ENCODE measurements at places on chromosomes 4 and X.

DNA sequence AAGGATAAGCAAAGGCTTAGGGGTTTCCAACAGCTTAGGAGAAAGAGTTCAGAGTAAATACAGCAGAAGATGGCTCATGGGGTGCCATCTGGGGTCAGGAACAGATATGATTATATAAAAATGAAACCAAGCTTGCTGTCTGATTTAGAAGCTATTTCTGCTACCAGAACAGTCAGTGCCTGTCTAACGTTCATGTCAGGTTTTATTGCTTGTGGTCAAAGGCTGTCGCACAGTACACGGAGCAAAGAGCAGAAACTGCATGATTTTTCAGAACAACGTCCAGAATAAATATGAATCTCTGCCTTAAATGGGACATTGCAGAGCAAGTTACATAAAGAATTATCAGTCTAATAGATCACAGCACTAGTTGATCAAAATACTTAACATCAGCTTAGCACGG lies 17.4 kb downstream of the CETN2 start:
- H3K4me1 ChIP-seq = peaks cover 6% of the 10 kb centered on the region
- no peak overlapping the region for H3K4me3 ChIP-seq
- no peak for DNase-seq
- H3K27me3 ChIP-seq = peaks cover 2% of the 10 kb centered on the region

- no peak overlapping the region for H3K27ac ChIP-seq
- no peaks in the 10 kb centered on the region for H3K36me3 ChIP-seq
- no peak overlapping the region for H3K4me3 ChIP-seq
- H3K27me3 ChIP-seq = peaks cover 24% of the 10 kb centered on the region
These were observed 42.9 kb upstream of the INTS6L start for GRCh38 chrX:135477576-135477975.

- H3K27me3 ChIP-seq = no peaks in the 10 kb centered on the region
- no peak overlapping the region for H3K4me3 ChIP-seq
- DNase-seq = no peak
- no peaks in the 10 kb centered on the region for H3K4me1 ChIP-seq
- no peaks in the 10 kb centered on the region for H3K36me3 ChIP-seq
These were observed 824.5 kb downstream of the STIM2 start for GRCh38 chr4:27685091-27685490.

DNA sequence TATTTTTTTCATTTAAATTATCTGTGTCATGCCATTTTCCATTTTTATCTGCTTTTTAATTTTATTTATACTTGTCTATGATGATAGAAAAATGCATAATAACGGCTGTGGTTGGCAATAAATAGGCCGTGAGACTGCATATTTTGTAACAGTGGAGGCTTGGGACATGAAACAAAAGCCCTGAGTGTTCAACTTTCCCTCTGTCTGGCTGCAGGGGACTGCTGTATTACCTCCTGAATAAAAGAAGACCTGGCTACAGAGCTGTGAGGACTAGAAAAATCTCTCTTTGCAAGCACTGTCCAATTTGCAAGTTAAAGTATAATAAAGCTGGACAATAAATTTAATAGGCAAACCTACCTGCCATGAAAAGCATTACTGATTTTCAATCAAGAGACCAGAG lies 82.1 kb downstream of the MAGEB10 start:
- no peaks in the 10 kb centered on the region for H3K4me1 ChIP-seq
- H3K4me3 ChIP-seq = no peak overlapping the region
- DNase-seq = no peak
- H3K27ac ChIP-seq = no peak overlapping the region

GRCh38 chr4:45241976-45242375 lies 515.6 kb upstream of the GNPDA2 start:
- DNase-seq = no peak
- no peaks in the 10 kb centered on the region for H3K27me3 ChIP-seq
- no peak overlapping the region for H3K27ac ChIP-seq
- no peaks in the 10 kb centered on the region for H3K4me1 ChIP-seq

- peaks cover 25% of the 10 kb centered on the region for H3K27me3 ChIP-seq
- H3K4me3 ChIP-seq = no peak overlapping the region
- no peaks in the 10 kb centered on the region for H3K36me3 ChIP-seq
These were observed 22.3 kb downstream of the MORF4L2 start for GRCh38 chrX:103663981-103664762.

- DNase-seq = no peak
- H3K27me3 ChIP-seq = no peaks in the 10 kb centered on the region
- peaks cover 73% of the 10 kb centered on the region for H3K36me3 ChIP-seq
These were observed 4.2 kb downstream of the RPS4X start for GRCh38 chrX:72272868-72273267.

GRCh38 chr4:17497890-17498523 lies 13.9 kb downstream of the QDPR start:
- no peaks in the 10 kb centered on the region for H3K27me3 ChIP-seq
- peaks cover 45% of the 10 kb centered on the region for H3K36me3 ChIP-seq

GRCh38 chrX:68832101-68832416 lies 3.2 kb downstream of the EFNB1 start:
- no peaks in the 10 kb centered on the region for H3K36me3 ChIP-seq
- H3K27ac ChIP-seq = no peak overlapping the region
- no peak for DNase-seq
- peak overlapping the region; percentile 37 for H3K4me3 ChIP-seq

DNA sequence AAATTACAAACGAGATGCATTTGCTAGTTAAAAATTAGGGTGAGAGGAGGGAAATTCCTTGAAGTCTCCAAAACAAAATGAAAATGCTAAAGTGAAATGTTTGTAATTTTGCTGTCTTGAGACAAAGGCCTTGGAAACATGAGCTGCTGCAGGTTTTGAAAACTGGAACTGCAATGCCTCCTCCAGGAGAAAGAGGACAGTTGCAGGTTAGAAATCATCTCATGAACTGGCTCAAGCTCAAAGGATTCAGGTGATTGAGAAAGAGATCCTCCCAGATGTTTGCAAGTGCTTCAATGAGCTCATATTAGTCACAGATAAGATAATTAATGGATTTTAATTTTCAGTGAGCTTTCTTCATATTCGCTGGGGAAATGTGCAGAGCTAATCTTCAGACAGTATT lies 32.4 kb downstream of the SMPX start:
- H3K4me1 ChIP-seq = no peaks in the 10 kb centered on the region
- no peak overlapping the region for H3K4me3 ChIP-seq
- no peak for DNase-seq
- H3K36me3 ChIP-seq = no peaks in the 10 kb centered on the region
- H3K27me3 ChIP-seq = peaks cover 2% of the 10 kb centered on the region
- H3K27ac ChIP-seq = no peak overlapping the region

DNA sequence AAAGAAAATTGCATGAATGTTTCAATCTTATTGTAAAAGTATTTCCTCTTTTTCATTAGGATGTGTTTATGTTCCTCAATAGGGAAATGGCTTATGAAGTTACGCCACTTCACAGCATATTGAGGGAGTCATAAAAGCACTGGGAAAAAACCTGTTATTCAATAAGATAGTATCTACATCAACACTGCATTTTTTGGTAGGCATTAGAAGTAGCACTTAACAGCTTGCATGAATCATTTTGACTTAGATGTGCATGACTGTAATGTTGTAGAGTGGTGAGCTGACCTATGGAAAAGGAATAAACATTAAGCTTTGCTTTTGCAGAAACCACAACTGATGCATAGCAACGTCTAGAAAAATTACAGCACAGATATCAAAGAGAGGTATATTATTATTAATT lies 111.2 kb upstream of the GRXCR1 start:
- H3K27me3 ChIP-seq = peaks cover 1% of the 10 kb centered on the region
- DNase-seq = no peak
- H3K4me1 ChIP-seq = no peaks in the 10 kb centered on the region
- H3K27ac ChIP-seq = no peak overlapping the region
- H3K4me3 ChIP-seq = no peak overlapping the region
- H3K36me3 ChIP-seq = no peaks in the 10 kb centered on the region

DNA sequence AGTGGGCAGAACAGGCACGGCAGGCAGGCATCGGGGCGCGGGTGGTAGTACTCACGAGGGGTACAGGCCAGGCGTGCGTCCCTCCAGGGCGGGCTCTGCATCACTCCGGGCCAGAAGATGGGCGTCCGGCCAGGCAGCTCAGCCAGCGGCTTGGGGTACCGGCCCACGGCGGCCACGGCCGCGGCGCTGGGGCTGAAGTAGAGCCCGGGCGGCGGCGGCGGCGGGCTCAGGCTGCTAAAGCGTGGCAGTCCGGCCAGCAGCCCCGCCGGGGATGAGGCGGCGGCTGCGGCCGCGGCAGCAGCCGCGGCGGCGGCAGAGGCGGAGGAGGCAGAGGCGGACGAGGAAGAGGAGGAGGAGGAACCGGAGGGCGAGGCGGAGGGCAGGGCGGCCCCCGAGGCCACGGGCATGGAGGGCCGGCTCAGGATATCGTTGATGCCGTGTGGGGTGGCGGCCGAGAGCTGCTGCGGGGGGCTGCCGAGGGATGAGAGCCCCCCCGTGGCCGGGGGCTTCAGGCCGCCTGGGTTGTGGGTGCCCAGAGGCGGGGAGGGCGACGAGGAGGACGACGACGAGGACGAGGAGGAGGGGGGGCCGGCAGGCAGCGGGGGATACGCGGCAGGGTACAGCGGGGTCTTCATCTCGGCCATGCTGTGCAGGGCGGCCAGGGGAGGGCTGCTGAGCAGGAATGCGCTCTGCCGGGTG lies 1.4 kb downstream of the NKX6-1 start:
- H3K4me1 ChIP-seq = peaks cover 6% of the 10 kb centered on the region
- H3K36me3 ChIP-seq = peaks cover 3% of the 10 kb centered on the region
- DNase-seq = no peak

DNA sequence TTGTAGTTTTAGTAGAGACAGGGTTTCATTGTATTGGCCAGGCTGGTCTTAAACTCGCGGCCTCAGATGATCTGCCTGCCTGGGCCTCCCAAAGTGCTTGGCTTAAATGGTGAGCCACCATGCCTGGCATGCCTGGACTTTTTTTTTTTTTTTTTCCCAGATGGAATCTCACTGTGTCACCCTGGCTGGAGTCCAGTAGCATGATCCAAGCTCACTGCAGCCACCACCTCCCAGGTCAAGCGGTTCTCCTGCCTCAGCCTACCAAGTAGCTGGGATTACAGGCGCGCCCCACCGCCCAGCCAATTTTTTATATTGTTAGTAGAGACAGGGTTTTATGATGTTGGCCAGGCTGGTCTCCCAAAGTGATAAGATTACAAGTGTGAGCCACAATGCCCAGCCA lies 8.4 kb downstream of the UBE2K start:
- DNase-seq = no peak
- H3K27ac ChIP-seq = no peak overlapping the region
- H3K4me3 ChIP-seq = no peak overlapping the region
- H3K4me1 ChIP-seq = peaks cover 24% of the 10 kb centered on the region

DNA sequence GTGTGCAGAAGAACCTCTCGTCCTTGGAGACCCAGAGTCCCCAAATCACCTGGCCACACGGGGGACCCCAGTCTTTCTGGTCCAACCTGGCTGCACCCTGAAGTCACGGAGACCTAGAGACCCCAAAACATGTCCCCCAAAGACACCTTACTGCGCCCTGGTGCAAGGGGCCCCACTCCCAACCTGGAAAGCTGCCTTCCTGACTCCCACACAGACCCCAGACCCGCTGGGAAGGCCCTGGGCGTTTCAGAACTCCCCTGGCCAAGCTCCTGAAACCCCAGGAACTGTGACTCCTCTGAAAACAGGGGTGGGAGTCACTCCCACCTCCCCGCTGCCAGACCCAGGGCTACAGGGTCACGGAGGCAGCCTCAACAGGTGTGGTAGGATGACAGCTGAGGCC lies 12.7 kb upstream of the SHOX start:
- no peaks in the 10 kb centered on the region for H3K36me3 ChIP-seq
- H3K4me3 ChIP-seq = no peak overlapping the region
- H3K27me3 ChIP-seq = peaks cover 27% of the 10 kb centered on the region
- DNase-seq = no peak

GRCh38 chr4:119151161-119151560 lies 15.5 kb downstream of the MYOZ2 start:
- H3K4me1 ChIP-seq = no peaks in the 10 kb centered on the region
- no peak overlapping the region for H3K4me3 ChIP-seq
- no peak for DNase-seq
- peaks cover 9% of the 10 kb centered on the region for H3K27me3 ChIP-seq
- H3K36me3 ChIP-seq = no peaks in the 10 kb centered on the region

DNA sequence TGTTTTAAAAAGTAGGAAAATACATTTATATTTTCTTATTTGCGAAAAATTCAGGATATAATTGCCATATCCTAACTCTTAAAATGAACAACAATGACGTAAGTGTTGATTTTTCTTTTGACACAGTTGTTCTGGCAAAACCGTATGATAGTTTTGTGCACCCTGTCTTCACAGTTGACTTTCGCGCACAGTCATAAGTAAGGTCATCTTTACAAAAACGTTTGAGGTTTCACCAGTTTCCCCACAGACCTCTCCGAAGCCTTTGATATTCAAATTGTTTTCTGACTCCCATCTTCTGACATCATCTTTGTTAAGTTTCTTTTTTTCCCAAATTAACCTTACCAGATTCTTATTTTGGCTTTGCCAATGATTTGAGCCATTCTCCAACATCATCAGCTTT lies 48.1 kb upstream of the ATXN3L start:
- H3K36me3 ChIP-seq = no peaks in the 10 kb centered on the region
- no peak overlapping the region for H3K4me3 ChIP-seq
- no peak overlapping the region for H3K27ac ChIP-seq

- H3K36me3 ChIP-seq = no peaks in the 10 kb centered on the region
- no peak overlapping the region for H3K27ac ChIP-seq
- H3K27me3 ChIP-seq = peaks cover 46% of the 10 kb centered on the region
- peak overlapping the region; percentile 31 for H3K4me3 ChIP-seq
- no peak for DNase-seq
These were observed 75.4 kb downstream of the DCHS2 start for GRCh38 chr4:154416190-154416547.

DNA sequence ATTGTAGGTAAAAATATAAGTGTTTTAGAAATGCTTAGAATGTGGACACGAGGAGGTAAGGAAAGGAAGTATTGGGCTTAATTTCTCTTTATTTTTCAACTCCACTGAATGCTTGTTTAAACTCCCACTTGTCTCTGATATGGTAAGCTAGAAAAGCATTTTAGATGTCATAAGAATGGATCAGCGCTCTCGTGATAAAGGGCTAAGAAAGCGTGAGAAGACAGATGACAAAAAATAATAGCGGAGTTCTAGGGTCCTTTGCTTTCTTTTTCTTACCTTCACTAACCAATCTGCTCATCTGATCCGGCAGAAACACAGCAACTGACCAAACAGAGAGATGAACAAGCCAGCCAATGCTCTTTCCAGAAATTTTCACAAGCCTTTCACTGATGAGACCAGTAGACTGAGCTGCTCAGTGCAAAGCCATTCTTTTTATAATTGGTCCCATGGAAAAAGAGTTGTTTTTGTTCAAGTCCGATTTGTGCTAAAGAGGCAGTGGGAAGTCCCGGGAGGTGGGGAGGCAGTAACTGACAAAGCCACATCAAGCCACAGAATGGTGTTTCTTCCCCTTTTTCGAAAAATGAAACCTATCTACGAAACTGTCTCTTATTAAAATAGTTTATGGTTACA lies at the start of gene TASL:
Gene TASL (minus strand): TSS at position 405 of the 630 bp plus-strand sequence. CDS start 17,411 bp downstream, outside the sequence.
- H3K4me3 ChIP-seq = peak within 1 kb of the TSS; percentile 92
- peak; percentile 27 for DNase-seq
- H3K36me3 ChIP-seq = peaks cover 18% of the 10 kb centered on the region

GRCh38 chrX:129679901-129680300 lies 25.1 kb upstream of the APLN start:
- DNase-seq = no peak
- H3K27ac ChIP-seq = no peak overlapping the region

Measured in activated T-helper 2 cell treated with anti-CD3 and anti-CD28 coated beads, Interferon-gamma antibody, Interleukin-2, Interleukin-4, amounts not matched to agents 10 μg/mL and 5 μg/mL and 100 μg/mL, durations not matched to agents 14 hours and 24 hours and 36 hours (primary cell).